Inflammatory macrophage (primary cell): ENCODE measurements at places on chromosomes 13 and 19.

GRCh38 chr19:51698296-51698695 is 5.2 kb downstream of the SPACA6 start:
- no peak for DNase-seq

DNA sequence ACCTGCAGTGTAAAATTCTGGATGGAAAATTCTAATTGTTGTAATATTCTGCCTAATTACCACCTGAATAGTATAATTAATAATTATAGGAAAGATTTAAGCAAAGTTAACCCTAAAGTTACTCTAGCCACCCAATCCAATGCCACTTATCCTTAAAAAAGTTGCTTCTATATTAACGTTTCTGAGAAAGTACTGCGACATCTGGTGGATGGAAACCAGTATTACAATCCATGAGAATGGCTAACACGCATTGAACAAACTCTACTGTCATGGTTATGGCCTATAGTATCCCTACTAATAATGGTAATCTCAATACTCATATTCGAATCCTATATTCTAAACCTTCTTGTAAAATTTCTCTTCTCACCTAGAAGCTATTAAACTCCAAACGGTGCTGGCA is 1551.8 kb downstream of the SLITRK1 start:
- DNase-seq, result no peak

DNA sequence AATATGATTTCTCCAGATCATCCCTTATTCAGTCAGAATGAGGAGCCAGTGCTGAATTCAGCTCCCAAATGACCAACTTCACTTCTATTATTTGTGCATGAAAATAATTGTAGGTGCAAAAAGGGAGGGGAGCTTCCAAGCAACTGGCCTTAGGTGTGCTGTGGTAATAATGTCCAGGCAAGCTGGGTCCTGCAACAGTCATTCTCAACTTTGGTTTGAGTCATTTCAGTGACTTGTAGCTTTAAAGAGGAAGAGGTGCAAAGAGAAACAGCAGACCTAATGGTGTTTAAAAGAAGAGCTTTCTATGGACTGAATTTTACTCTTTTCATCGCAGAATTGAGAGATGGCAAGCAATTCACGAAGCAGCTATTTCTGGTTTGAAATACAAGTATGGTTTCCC is 29.2 kb upstream of the FGF9 start:
- no peak for DNase-seq

GRCh38 chr13:25044071-25044470 is 51.9 kb upstream of the PABPC3 start:
- DNase-seq, result no peak

DNA sequence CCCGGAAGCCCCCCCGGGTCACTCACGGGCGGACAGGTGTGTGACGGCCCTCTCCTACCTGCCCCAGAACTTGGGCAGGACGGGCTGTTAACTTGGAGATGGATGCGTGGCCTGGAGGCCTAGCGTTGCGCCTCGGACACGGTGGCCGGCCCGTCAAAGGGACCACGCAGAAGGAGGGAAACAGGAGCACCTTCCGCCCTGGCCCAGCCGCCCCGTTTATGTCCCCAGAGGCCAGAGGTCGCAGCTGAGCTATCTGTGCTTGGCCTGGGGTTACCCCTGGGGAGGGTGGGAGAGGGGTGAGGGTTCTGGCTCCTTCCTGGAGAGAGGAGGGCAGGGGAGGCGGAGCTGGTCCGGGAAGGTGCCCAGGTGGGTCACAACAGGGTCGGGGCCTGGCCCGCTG is 35.6 kb downstream of the GADD45B start:
- DNase-seq, result no peak

- no peak for DNase-seq
Measured at GRCh38 chr19:33740811-33741396, 55.8 kb upstream of the KCTD15 start.

DNA sequence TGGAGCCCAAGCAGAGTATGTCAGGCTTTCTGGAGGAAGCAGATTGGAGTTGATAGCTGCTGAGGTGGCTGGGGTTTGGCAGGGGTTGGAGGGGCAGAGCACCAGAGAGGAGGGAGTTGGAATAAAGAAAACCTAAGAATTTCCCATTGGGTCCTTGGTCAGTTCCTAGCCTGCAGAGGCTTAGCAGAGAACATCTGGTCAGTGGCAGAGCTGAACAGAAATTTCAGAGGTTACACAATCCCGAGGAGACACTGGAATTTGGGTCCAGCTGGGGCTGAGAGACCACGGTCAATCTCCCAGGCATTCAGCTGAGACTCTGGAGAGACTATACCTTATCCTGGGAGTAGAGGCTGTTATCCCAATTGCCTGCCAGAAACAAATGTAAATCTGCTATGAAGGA is 84.4 kb downstream of the DPY19L3 start:
- DNase-seq, result no peak

DNA sequence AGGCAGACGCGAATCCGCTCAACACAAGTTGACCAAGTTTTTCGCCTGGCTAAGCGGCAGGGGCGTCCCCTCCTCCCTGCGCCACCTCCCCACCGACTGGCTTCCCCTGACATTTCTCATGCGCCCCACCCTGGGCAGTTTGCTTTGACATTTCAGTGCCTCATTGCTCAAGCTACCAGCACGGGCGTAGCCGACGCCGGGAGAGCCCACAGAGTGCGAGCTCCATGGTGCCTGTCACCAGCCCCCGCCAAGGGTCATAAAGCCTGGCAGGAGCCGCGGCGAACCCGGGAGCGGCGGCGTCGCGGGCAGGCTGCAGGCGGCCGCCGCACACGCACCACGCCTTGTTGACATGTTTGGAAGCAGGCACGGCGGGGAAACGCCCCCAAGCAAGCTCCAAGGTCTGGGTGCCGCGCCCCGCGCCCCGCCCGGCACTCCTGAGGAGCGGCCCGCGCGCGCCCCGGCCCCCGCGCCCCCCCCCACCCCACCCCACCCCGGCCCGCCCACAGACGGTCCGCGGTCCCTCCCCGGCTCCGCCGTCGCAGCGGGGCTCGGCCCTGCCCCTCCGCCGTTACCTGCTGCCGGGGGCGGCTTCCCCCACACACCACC is 601 bp downstream of the FBXL3 start:
- peak; percentile 88 for DNase-seq

- no peak for DNase-seq
Measured at GRCh38 chr13:34911159-34911558, 30.9 kb upstream of the NBEA start.

GRCh38 chr19:13083627-13084026 is 19.0 kb downstream of the LYL1 start:
- no peak for DNase-seq

- peak; percentile 39 for DNase-seq
Measured at GRCh38 chr19:34171539-34171876, 796 bp upstream of the LSM14A start.

- DNase-seq, result no peak
Measured at GRCh38 chr19:17873786-17874757, 2.3 kb downstream of the SLC5A5 start.

GRCh38 chr19:2926341-2927031 is 18.3 kb downstream of the ZNF77 start:
- DNase-seq, result no peak

DNA sequence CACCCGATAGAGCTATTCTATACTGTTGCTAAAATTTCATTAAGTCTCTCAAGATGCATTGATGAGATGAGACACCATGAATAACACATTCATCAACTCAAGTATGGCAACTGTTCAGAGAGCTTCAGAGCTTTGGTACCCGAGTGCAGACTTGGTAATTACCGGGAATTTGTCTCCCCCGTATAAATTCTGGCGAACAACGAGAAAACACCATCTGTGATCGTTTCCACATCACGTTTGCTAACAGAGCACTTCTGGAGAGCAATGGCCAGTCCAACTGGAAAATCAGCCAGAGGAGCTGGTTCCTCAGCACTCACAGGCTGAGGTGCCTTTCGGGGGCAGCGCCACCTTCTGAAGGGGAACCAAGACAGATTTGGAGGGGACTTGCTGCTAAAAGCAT is 40.2 kb downstream of the SUGP2 start:
- no peak for DNase-seq

DNA sequence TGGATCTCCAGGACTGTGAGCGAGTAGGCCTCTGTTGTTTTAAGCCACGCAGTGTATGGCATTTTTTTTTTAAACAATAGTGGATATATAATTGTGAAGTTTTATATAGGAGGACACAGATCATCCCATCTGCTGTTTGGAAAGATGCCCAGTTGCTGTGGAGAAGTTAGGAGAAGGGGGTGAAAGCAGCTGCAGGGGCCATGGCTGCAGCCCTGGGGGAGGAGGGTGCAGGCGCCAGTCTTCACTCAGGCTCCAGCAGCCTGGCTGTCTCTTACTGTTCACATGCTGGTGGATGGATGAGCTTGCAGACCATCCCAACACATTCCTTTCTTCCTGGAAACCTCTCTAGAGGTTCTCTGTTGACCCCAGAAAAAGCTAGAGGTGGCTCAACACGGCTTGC is 242.3 kb downstream of the TEX29 start:
- DNase-seq, result no peak

DNA sequence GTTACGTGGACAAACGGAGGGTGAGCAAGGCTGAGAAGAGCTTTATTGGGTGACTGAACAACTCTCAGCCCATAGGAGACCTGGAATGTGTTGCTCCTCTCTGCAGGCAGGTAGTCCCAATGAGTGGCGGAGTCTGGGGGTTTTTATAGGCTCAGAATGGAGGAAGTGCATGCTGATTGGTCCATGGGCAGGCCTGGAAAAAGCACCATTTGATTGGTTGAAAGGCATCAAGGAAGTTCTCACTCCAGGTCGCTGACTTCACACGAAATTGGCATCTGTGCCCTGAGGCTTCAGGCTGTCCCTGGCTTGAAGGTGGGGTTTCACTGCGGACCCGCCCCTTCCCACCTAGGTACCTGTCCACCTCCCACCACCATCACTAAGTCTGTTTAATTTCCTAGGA is 65.4 kb downstream of the SPATA13 start:
- no peak for DNase-seq

- no peak for DNase-seq
Measured at GRCh38 chr13:50712881-50713280, 130.6 kb downstream of the DLEU7 start.

DNA sequence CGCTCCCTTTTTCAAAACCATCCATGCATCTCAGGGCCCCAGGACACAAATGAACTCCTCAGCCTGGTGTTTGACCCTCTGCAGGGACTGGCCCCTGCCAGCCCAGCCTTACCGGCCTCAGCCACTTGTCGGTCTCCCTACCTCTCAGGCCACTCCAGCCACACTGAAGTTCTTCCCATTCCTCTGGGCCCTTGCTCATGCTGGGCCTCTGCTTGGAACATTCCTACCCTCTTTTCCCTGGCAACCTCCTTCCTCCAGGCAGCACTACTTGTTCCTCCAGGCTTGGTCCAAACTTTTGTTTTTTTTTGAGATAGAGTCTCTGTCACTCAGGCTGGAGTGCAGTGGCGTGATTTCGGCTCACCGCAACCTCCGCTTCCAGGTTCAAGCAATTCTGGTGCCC is 7.6 kb upstream of the EGLN2 start:
- DNase-seq, result no peak

DNA sequence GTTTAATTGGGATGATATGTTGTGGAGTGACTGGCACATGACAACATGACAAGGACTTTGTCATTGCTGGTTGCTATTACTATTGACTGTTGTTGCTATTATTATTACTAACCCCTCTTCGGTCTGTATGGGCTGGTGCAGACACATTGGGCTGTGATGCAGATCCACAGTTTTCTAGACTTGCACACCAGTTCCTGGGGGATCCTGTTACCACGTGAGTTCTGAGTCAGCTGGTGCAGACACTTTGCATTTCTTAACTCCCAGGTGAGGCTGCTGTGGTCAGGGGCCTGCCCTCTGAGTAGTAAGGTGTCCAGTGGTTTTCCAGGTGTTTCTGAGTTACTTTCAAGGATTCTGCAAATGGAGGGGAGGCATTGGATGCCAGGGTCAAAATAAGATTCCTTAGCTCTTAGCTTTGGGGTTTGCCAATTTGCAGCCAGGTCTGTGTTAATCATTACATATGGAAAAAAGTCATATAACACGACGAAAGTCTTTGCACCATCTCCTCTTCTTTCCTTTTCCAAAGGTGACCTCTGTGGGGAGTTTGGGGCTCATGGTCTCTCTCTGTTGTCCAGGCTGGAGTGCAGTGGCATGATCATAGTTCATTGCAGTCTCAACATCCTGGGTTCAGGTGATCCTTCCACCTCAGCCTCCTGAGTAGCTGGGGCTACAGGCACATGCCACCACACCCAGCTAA is 19.3 kb downstream of the BICRA start:
- DNase-seq, result no peak

GRCh38 chr19:33298146-33298911 is 4.0 kb downstream of the CEBPA start:
- DNase-seq, result peak; percentile 22
